NCI-H1417 treated with DMSO at 0.1 percent for 48 hours (cell line): ENCODE measurements at places on chromosomes 2 and 18.
A peak's percentile ranks its signal among the peaks of the same experiment; 100 is the strongest.

GRCh38 chr18:48340560-48340959 is 68.6 kb downstream of the ZBTB7C start:
- peak; percentile 57 for DNase-seq

DNA sequence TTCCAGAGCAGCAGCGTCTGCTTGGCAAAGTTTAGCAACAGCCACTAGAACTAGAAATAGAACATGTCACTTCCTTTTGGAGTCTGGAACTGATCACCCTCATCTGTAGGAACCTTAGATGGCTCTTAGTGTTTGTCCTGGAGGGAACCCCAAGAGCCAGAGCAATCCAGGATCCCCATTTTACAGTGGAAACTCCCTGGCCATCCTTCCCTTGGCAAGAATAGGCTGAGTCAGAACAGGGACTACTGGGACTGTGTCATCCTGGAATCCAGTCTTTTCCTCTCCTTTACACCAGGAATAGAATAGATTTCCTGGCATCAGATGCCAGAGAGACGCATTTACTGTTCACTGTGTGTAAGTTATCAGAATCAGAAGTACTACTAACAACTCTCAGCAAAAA is 33.2 kb upstream of the GRHL1 start:
- DNase-seq = no peak

- DNase-seq = no peak
Observed at GRCh38 chr2:172823261-172823850, 87.7 kb downstream of the RAPGEF4 start.

DNA sequence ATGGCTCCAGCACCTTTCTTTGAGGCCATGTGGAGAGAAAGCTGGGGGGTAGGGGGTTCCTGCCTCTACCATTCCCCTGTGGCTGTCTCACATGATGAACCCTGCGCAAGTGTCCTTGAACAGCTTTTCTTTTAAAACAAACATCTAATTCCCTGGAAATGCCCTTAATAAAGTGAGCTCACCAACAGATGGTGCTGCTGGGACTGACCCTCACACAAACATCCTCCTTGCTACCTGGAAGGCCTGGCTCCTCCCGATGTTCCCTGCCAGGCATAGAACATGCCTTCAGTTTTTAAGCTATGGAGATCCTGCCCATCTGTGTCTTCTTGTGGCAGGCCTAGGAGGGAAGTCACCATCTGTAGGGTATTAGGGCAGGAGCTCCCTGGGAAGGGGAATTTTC is 60.7 kb upstream of the GATA6 start:
- no peak for DNase-seq

DNA sequence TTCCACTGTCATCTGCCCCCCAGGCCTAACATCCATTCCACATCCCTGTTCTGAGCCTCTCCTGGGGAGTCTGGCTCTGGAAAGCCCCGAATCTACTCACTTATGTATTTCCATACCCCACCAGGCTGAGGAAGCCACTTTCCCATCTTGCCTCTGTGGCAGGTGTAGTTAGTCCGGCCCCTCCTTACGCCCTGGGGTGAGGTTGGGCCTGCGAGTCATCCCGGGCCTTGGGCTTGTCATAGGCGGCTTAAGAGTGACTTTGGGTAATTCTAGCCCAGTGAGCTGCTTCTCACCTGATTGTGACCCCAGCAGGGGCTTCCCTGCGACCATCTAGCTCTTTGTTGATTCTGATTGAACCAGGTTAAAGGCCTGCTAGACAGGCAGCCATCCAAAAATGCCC is 21.1 kb downstream of the PCARE start:
- no peak for DNase-seq

DNA sequence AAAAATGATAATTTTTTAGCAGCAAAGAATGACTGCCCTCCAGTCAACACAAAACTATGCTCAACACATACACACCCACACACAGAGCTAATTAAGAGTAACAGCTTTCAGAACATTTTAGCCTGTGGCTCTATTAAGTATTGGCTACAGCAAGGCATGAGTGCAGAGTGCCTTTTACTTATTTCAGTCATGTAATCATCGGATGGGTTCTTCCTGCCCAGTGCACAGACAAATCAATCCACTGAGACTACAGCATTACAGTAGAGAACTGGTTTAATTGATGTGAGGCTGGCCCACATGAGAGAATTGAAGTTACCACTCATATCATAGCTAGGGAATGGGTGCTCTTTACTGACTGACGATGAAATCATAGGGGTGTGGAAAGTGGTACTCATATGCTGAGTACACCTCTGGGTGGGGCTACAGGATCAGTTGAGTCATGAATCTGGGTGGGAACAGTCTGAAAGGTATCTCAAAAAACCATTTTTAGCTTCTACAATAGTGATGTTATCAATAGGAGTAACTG is 241.0 kb downstream of the FSIP2 start:
- DNase-seq = no peak

- DNase-seq = no peak
Observed at GRCh38 chr2:174760845-174761473, 3.3 kb downstream of the CHRNA1 start.

GRCh38 chr18:47797126-47797525 is 133.3 kb downstream of the SMAD2 start:
- DNase-seq = no peak

DNA sequence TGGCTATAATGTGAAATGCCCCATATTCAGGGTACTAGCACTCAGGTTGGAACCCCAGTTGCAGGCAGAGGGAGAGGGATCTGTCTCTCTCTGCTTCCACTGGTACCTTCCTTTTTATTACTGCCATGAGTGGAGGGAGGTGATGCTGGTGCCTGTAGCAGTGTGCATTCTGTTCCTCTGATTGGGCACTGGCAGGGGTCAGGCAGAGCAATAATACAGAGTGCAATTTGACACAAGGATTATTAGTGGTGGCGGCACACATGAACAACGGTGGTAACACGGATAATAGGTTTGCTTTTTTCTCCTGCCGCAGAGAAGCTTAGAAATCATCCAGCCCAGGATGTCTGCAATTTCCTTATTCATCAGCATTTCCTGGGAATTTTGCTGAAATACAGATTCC is 525.7 kb downstream of the SLC4A3 start:
- no peak for DNase-seq

GRCh38 chr18:67652288-67652687 is 135.8 kb upstream of the DSEL start:
- no peak for DNase-seq

- DNase-seq = no peak
Observed at GRCh38 chr2:6224267-6224666, 532.1 kb downstream of the SOX11 start.

DNA sequence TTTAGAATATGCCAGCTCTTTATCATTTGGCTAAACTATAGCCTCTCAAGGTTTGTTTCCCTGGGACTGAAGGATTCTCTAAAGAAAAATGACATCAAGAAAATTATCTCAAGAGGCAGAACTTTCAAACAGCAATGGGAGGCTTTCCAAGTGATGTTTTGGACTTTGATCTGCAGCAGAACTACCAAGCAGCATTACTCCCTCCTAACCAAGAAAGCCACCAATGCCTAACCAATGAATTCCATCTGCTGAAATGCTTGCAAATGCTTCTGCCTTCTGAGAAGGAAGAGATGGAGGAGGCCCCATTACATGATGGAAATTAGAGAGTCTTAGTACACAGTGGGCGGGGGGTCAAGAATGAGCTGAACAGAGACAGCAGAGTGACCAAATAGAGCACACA is 95.1 kb upstream of the SLC35G4 start:
- DNase-seq = no peak

DNA sequence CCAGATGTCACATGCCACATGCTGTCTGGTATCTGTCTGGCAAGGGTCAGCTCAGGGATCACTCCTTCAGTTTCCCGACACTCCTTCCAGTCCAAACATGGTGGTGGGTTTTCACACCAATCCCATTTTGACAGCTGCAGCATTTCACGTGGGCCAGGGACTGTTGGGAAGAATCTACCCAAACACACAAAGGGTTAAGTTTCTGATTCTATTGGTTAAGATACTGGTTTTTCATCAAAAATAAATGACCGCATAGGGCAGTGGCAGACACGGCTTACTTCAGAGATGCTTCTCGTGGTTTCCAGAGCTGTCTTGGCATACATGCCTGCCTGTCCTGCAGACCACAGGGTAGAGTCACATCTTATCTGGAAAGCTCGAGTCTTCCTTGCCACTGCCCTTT is 79.7 kb downstream of the PSMG2 start:
- no peak for DNase-seq

DNA sequence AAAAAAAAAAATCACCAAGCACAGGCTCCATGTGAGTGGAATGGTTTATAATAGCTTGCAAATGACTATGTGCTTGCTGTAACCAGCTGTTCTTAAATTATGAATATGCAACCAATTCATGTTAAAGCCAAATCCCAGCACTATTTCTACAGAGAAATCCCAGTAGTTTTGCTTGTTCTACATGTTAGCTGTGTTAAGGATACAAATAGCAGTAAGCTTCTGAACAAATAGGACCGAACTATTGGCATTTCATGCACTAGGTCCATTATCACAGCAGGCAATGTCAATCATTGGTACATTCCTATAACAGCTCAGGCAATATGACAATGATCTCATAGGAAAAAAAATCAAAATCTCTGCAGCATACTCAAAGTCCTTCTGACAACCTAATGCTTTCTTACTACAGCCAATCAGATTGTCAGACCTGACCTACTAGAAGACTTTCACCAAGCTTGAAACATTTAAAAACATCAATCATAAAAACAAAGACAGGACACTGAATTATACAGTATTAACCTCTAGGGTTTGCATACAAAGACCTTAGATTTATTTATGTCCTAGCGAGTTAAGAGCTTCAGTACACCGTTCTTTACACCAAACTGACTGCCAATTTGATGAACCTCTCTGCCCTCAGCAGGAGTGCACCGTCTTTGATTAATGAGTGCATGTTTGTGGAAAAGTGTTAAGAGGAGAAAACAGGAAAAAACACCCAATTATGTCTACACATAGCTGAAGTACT is 6.4 kb downstream of the BAZ2B start:
- DNase-seq = no peak

DNA sequence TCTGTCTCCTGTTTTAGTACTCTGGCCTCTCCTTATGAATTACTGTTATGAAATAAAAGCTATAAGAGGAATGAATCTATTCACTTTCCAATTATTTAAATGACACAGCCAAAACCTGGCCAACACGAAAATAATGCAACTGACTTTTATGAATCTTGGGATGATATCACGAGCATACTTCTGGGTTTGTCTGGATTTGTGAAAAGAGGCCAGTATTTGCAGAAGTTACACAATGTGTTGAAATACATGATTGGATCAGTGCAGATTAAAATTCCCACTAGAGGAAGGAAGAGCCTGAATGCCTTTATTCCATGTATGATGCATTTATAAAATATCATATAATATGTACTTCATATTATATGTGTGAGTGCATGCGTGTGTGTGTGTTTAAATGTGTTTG is 418.2 kb downstream of the GRB14 start:
- no peak for DNase-seq

DNA sequence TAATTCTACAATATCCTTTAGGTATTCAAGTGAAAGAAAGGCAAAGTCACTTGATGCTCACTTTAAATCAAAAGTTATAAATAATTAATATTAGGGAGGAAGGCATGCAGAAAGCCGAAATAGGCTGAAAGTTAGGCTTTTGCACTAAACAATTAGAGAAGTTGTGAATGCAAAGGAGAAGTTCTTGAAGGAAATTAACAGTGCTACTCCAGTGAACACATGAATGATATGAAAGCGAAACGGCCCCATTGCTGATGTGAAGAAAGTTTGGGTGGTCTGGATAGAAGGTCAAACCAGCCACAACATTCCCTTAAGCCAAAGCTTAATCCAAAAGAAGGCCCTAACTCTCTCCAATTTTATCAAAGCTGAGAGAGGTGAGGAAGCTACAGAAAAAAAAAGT is 103.1 kb upstream of the CXCR4 start:
- no peak for DNase-seq

DNA sequence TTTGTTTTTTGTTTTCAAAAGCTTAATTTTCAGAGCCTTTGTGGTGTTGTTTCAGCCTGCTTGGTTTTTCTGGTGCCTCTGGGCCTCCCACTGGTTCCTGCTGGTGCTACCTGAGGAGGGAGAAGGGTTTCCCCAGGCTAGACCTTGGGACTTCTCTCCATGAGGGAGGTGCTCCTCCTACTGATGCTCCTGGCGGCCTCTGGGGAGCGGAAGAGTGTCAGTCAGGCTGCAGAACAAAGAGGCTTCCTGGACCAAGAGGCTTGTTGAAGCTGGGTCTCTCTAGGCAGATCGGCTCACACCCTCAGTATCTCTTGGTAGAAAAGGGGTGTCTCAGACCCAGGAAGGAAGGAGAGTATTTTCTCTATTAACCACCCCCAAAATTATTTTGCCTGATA is 32.2 kb downstream of the RFX8 start:
- DNase-seq = no peak

DNA sequence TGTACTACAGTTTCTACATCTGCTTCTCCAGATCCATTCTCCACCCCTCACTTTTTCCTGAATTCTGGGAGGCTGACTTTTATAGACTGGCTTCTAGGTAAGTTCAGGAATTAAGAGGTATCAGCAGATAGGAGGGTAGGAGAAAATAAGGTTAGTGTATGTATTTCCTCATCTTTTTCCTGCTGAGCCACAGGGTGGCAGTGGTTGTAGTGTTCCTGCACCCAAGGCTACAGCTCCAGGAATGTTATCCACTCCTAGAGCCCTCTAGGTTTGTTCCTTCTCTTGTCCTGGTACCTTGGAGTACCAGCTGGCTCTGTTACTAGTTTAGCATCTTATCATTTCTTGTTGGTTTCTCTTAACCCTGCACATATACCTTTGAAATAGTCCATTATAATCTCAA is 40.7 kb upstream of the C2orf66 start:
- no peak for DNase-seq
